ENCODE measurements at places on chromosomes 6 and 20.

- no peak for DNase-seq
Observed at GRCh38 chr6:129183681-129184301, 300.9 kb downstream of the LAMA2 start.

DNA sequence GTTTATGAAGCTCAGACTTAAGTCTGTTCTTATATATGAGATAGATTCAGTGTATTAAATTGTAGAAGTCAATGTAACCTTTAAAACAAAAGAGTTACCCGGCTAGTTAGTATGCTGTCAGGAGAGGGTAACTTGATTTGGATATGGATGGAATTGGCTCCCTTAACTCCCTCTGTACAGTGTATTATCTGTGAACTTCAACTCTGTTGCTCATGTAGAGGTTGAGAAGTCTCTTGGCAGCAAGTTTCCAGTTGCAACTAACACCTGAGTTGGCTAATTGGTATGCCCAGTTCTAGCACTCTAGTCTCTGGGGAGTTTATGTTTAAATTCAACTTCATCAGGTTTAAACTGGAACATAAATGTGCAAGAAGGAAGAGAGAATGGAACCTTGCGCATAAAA lies 111.0 kb downstream of the NCOA3 start:
- DNase-seq = no peak

- DNase-seq = no peak
Observed at GRCh38 chr6:153787341-153787606, 251.8 kb upstream of the OPRM1 start.

DNA sequence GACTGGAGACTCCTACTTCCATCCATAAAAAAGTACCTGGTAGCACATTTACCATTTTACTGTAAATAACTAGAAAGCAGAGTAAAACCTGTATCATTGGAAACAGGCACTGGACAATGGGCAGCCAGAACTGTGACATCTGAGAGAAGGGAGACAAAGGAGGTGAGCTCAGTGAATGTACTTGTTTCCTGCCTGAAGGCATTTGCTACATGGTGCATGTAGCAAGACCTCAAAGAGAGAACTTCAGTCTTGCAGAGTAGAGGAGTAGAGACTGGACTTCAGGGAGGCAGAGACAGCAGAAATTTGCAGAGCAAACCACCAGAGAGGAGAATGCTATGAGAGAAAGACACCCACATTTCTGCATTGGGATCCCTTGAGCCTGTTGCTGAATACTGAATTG lies 171.0 kb upstream of the CCN2 start:
- DNase-seq = no peak

GRCh38 chr6:3777730-3778461 lies 26.4 kb upstream of the PXDC1 start:
- no peak for DNase-seq

DNA sequence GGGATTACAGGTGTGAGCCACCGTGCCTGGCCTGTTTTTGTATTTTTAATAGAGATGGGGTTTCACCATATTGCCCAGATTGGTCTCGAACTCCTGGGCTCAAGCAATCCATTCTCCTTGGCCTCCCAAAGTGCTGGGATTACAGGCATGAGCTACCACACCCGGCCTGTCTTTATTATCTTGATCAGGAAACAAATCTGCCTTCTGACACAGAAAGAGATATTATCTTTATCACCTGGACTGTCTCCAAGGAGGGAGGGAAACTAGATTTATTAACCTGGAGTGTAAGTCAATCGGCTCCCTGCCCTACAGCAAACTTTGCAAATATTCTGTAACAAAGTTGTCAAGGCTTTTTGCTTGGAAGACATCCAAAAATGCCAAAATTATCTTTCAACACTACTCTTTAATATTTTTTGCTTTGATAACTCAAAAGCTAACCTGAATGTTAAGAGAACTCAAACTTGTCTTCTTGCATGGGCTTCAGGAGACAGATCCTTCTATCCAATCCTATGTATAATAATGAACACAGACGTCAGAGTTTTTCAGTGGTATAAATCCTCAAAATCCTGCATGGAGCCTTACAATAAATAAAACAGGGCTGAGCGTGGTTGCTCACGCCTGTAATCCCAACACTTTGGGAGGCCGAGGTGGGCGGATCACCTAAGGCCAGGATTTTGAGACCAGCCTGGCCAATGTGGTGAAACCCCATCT lies 85.0 kb upstream of the LOC128125822 start:
- DNase-seq = no peak

GRCh38 chr20:40960101-40960500 lies 68.5 kb upstream of the TOP1 start:
- DNase-seq = no peak

DNA sequence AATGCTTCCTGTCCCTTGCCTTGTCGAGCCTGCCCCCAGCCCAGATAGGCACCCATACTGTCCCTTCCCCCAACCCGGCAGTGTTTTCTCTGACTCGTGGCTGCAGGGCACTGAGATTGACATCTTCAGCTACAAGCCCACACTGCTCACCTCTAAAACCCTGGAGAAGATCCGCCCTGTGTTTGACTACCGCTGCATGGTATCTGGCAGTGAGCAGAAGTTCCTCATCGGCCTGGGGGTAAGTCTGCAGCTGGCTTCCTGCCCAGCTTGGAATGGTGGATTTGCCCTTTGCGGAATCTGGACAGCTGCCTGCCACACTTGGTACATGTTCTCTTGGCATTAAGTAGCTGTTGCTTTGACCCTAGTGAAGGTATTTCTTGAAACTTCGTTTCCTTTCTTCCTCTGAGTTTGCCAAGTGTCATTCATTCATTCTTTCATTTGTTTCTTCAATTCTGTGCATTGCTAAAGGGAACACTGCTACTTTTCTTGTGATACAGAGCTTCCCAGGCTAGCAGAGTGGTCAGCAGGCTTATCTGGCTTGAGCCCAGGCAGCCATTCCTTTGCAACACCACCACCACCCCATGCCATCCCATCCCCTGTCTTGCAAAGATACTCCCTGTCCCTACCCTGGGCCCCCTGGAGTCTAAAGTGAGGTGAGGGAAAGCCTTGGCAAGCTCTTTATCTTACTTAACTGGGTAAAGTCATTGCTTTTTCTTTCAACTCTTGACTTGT lies 26.2 kb downstream of the CCDC167 start:
- DNase-seq = no peak

DNA sequence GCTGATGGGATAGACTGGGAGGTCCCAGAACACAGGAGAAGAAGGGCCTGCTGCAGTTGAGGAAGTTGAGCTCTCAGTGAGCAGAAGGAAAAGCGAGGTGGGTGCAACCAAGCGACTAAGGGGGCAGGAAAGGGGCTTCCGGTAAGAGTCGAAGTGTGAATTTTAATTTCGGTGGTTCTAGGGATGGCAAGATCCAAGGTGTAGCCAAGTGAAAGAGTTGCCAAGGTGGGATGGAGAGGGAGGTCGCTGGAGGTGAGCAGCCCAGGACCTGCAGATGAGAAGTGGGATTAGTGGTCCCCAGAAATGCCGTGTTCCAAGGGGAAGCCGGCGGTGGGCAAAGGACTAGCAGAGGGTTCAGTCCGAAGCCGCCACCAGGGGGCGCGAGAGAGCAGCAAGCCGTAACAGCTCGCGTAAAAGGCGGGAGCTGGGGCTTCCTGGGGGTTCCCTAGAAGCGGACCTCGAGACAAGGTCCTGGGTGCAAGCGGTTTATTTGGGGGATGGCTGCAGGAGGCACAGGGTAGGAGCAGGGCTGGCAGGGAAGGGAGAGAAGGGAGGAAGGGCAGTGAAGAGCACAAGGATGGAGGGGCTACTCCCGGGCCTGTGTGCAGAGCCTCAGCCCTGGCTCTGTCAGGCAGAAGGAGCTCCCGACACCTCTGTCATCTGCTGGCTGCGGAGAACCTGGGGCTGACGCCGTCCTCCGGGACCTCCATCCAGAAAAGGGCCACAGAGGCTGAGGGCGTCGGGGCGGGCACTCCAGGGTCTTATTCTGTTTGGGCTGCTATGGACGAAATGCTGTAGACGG lies 103.6 kb downstream of the PAX1 start:
- no peak for DNase-seq

- no peak for DNase-seq
Observed at GRCh38 chr6:144338951-144339700, 54.0 kb downstream of the UTRN start.

- no peak for DNase-seq
Observed at GRCh38 chr6:43867996-43868395, 98.0 kb downstream of the VEGFA start.

- DNase-seq = no peak
Observed at GRCh38 chr6:36920049-36920448, 34.3 kb downstream of the C6orf89 start.

- DNase-seq = no peak
Observed at GRCh38 chr6:67916399-67916798, 718.7 kb upstream of the ADGRB3 start.

- DNase-seq = peak; percentile 18
Observed at GRCh38 chr6:158232316-158233213, 64.4 kb downstream of the GTF2H5 start.

- DNase-seq = no peak
Observed at GRCh38 chr6:300494-301198, 8.4 kb downstream of the DUSP22 start.

- no peak for DNase-seq
Observed at GRCh38 chr6:146901940-146902816, 302.0 kb upstream of the STXBP5 start.

GRCh38 chr20:10579942-10580341 lies 93.9 kb downstream of the JAG1 start:
- DNase-seq = no peak

DNA sequence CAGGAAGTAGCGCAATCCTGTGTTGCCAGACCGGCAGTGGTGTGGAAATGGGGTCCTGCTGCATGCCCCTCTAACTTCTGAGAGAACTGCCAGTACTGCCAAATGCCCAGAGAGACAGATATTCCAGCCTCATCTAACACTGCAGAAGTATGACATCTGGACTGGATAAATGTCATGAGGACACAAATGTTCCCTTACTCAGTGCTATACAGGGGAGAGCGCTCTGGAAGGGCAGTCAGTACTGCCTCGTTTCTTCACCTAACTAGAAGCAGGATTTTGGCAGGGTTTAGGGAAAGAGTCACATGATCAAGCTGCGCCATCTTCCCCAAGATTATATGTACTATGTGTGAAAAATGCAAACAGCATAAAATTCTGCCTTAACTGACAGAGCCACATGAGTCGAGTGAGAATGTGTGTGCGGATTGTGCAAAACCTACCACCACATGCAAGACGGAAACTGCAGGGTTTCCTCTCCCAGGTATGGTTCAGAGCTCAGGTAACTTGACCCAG lies 59.7 kb downstream of the B4GALT5 start:
- DNase-seq = no peak

- DNase-seq = no peak
Observed at GRCh38 chr20:19624221-19624965, 133.7 kb upstream of the RIN2 start.

DNA sequence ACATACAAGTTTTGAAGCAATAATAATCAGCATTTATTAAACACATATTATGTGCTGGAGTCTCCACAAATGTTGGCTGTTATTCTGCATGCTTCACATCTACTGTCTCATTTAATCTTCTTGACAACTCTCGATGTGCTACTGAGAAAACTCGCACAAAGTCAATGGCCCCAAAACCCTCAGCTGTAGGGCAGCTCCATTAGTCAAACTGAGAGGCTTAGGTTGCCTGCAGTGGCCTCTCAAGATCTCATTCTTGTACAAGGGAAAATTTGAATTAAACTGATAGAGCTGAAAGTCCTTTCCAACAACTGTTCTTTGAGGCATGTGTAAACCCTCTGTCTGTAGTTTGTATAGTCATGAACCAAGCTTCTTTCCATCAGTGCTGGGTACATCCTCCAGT lies 49.8 kb downstream of the MBOAT1 start:
- DNase-seq = no peak

GRCh38 chr6:82246802-82247504 lies 591 bp downstream of the IBTK start:
- DNase-seq = no peak

GRCh38 chr6:112407101-112407590 lies 60.0 kb downstream of the RFPL4B start:
- no peak for DNase-seq

DNA sequence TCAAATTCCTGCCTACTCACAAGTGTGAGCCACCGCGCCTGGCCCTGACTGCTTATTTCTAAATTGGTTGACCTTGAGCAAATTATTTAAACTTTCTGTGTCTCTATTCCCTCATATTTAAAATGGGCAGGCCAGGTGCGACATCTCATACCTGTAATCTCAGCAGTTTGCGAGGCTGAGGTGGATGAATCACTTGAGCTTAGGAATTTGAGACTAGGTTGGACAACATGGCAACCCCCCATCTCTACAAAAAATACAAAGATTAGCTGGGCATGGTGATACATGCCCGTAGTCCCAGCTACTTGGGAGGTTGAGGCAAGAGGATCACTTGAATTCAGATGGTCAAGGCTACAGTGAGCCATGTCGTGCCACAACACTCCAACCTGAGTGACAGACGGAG lies 26.5 kb downstream of the DCBLD1 start:
- no peak for DNase-seq

GRCh38 chr6:125727216-125727615 lies 22.2 kb upstream of the HEY2 start:
- DNase-seq = no peak

- no peak for DNase-seq
Observed at GRCh38 chr6:113980937-113981554, 10.1 kb upstream of the HDAC2 start.

- DNase-seq = no peak
Observed at GRCh38 chr6:7230956-7231713, 81.9 kb downstream of the SSR1 start.

- no peak for DNase-seq
Observed at GRCh38 chr20:2814076-2814475, 711 bp upstream of the C20orf141 start.

DNA sequence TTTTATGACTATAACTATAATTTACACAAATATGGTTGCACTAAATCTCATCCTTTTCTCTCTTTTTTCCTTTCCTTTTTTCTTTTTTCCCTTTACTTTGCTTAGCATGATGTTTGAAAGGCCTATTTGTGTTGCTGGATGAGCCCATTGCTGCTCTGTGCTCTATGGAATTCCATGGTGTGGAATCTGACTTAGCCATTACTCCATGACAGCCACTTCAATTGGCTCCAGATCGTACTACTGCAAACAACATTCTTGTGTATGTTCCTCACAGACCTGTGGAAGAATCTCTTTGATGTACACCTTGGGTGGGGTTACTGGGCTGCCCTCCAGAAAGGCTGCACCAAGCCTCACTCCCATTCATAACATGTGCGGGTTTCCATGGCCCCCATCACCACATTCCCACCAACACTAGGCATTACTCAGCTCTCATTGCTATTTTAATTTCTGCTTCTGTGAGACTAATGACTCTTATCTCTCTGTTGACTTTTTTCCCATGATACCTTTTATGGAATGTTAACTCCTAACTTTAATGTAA lies 979.0 kb downstream of the KIF16B start:
- no peak for DNase-seq

- peak; percentile 45 for DNase-seq
Observed at GRCh38 chr6:12137480-12137879, 125.4 kb downstream of the HIVEP1 start.

GRCh38 chr6:17900011-17900410 lies 87.4 kb downstream of the KIF13A start:
- DNase-seq = no peak

- DNase-seq = no peak
Observed at GRCh38 chr20:58142843-58143185, 85.6 kb downstream of the ANKRD60 start.

GRCh38 chr6:148538261-148539190 lies 195.9 kb downstream of the SASH1 start:
- DNase-seq = no peak

Data from fibroblast of skin of left quadriceps (primary cell).